ENCODE measurements at places on chromosomes 12 and 14.

- DNase-seq, result no peak
Measured at GRCh38 chr12:47686645-47687240, 19.1 kb downstream of the RPAP3 start.

DNA sequence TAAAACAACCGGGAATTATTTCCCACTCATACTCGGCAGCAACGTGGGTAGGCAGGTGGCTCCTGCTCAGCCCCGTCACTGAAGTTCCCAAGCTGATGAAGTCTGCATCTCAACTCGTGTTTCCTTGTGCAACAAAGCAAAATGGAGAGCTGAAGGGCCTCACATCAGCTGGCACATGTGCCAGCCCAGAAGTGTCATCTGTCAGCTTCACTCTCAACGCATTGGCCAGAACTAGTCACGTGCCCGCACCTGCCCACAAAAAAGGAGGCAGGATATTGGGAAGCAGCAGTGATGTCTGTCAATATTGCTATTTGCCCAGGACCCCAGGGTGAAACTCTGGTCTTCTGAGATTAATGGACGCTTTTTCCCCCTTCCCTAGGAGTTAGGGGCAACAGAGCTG is 344.0 kb downstream of the BCL11B start:
- DNase-seq, result no peak

GRCh38 chr12:2414810-2415567 is 362.2 kb downstream of the CACNA1C start:
- no peak for DNase-seq

- no peak for DNase-seq
Measured at GRCh38 chr12:52517888-52518287, 2.3 kb downstream of the KRT5 start.

DNA sequence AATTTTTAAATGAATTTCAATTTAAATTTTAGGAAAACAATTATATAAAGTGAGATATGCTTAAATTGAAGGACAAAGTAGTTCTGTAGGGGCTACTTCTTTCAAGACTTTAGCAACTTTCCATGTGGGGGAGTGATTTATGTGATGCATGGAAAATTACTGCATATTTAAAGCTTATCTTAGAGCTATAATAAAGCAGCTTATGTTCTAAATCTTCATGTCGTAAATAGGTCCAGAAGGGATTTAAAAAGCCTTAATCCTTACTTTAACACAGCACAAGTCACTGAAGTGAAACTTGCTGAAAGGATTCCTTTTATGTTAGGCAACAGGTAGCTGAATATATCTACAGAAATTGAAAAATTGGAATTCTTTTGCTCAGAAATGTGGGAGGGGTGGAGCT is 340.4 kb downstream of the NAV3 start:
- no peak for DNase-seq

DNA sequence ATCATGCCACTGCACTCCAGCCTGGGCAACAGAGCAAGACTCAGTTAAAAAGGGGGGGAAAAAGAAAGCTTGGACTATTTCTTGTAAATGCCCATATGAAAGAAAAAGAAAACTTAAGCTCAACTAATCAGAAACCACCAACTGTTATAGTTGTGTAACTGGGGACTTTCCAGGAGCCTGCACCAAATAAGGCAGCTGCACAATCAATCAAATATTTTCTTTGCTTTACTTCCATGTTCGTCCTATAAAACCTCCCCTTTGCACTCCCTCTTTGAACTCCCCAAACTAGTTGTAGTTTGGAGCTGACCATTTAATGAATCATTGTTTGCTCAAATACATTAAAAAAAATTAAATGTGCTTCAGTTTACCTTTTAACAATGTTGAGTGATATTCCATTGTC is 54.9 kb downstream of the OTOGL start:
- no peak for DNase-seq

- no peak for DNase-seq
Measured at GRCh38 chr12:103313894-103314293, 181.9 kb downstream of the C12orf42 start.

Measured in BJ (cell line).